Germinal center (tissue), 1 donor: ENCODE measurements at places on chromosomes 3 and 15.

GRCh38 chr15:45529613-45530012, 7.1 kb upstream of the SLC30A4 start:
- no peak for DNase-seq

GRCh38 chr3:189806171-189806951, 175.2 kb downstream of the TP63 start:
- DNase-seq, result no peak

DNA sequence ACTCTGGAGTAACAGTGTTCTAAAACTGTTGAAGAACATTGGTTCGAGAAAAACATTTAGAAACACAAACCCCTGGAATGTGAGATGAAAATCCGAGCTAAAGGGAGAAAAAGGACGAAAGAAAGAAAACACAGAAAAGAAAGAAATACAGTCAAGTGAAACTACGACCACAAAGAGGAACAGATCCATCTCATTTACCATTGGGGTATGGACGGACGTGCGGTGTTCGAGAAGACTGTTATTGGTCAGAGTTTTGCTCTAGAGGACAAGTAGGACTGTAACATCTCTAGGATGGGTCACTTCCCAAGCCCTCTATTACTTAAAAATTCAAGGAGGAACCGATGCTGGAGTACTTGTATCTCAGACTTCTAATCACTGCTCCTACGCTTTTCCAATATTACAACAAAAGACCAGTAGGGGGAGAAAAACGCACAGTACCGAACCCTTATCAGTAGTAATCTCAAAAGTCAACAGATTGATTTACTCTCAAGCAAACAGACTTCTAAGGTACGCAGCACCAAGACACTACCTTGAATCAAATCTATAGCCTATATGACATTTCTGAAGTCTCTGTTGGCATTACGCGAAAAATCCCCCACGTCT, 1.1 kb upstream of the PIK3CA start:
- peak; percentile 69 for DNase-seq

DNA sequence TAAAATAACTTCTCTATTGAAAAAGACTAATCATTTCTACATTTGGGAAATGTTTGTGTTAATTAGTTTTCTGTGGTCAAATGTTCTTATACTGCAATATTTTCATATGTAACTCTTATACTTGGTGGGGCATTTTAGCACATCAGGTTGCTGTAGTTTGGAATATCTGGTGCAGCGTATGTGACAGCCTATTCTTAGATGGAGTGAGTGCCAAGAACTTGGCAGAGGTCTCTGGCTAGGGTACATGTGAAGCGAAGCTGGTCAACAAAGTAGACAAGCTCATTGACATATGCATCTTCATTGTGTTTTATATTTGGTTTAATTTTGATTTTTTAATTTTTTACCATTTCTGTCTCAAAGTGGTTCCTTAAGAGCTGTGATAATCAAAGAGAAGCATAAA, 53.2 kb downstream of the CHAC1 start:
- DNase-seq, result no peak

DNA sequence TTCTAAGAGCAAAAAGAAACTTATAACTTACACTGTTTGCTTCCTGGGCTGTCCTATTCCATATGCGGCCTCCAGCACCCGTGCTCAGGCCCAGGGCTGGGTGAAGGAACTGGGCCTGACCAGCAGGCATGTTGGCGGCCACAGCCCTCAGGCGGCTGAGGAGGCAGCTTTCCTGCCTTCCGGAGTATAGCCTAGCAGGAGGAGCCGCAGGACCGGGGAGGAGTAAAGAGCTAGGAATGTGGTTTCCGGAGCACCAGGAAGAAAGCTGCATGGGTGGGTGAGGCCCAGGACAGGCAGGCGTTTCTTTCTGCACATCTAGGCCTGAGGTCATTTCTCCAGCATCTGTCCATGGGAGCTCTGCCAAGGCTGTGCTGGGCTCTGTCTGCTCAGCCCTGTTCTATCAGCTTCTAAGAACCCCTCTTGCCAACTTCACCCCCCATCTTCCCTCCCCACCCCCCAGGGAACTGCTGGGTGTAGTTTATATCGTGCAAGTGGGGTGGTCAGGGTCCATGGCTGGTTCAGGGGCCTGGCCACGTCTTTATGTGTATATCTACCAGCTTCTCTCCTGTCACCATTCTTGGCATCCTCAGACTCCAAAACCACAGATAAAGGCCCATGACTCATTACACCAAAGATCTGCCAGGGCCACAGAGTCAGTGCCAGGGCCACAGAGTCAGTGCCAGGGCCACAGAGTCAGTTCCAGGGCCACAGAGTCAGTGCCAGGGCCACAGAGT, 7.8 kb upstream of the KIF7 start:
- DNase-seq, result no peak

DNA sequence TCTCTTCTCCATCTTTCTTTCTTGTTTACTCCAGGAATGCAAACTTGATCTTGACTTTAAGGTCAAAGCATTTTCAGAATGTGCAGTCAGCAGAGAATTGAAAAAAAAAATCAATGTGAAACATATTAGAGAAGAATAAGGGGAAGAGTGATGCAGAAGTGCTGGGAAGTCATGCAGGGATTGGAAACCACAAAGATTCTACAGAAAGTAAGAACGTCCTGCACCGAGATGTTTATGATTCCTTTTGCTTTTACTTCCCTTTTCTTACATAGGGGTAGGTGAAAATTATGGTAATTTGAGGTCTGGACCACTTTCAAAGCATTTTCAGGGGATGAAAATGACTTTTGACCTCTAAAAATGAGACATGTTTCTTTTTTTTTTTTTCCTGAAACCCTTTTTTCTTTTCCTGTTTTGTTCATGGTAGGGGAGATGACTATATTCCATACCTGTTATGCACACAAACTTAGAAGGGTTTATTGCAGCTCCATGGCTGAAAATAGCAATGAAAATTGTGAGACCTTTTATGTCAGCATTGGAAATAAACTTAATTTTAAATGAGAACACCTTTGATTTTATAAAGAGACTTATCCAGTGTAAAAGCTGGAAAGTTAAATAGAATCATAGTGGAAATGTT, 623.5 kb upstream of the TBL1XR1 start:
- DNase-seq, result peak; percentile 6

DNA sequence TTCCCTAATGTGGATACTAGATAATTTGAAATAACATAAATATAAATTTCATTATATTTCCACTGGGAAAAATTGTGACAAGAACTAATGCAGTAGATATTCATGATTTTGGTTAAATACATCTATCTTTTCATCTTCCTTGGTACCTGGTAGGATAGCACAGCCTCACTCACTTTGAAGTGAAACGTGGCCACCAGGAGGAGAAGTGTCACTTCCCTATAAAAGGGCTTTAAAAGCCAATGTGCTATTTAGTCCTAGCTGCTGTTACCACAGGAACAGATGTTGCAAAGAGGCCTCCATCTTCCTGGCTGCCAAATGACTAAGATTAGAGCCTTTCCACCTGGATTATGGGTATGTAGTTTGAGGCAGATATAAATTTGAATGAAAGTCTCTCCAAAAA, 140.0 kb downstream of the PLOD2 start:
- DNase-seq, result no peak

DNA sequence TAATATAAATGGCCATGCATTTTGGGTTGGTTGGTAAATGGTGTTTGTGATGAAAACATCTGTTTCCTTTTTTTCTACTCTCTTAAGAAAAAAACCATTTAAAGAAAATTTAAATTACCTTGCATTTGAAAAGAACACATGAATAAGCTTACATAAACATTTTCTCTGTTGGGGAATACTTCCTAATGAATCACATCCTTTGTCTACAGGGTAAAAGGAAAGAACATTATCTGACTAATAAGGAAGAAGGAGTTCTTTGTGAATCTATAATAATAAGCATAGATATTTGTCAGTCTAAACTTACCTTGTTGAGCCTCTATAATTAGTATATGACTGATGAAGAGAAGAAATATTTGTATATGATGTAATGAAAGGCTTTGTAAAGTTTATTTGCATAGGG, 254.1 kb upstream of the ZNF717 start:
- no peak for DNase-seq

- DNase-seq, result no peak
Observed at GRCh38 chr3:106985721-106986120, 391.5 kb upstream of the CCDC54 start.

DNA sequence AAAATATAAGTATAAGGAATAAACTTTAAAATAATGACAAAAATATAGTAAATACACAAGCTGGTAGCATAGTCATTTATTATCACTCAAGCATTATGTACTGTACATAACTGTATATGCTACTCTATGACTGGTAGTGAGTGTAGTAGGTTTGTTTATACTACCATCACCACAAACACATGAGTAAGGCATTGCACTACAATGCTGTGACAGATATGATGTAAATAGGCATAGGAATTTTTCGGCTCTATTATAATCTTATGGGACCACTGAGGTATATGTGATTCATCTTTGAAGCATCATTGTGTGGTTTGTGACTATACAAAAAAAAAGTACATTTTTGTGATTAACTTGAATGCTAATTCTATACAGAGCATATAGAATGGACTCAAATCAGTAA, 35.3 kb upstream of the FBN1 start:
- no peak for DNase-seq

DNA sequence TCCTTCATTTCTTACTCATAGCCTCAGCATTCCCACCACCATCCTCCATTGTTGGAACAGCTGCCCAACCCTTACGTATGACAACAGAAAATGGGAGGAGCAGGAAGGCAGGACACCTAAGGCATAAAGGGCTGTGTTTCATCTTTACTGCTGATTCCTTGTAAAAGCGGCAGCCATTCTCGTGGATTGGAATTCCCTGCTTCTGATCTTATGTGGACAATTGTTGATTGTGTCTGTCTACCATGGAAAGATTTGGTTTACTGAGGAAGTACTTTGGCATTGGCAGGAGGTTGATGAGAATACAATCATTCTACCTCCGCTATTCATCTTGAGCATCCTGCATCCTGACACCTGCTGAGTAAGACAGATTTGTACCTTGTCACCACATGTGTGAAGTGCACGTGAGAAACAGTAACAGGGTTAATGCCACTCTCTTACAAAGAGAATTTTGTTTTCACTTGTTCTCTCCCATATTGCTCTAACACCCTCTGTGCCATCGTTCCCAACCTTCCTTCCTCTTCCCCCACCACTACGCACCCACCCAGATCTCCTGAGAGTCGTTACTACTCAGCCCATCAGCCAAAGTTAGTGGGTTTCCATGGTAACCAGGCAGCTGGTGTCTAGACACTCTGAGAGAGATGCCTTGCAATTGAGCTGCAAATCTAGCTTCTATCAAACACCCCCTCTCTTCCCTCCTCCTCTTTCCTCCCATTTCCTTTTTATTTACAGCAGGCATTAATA, 75.7 kb downstream of the GAP43 start:
- no peak for DNase-seq

- no peak for DNase-seq
Observed at GRCh38 chr3:141754032-141754431, 9.2 kb upstream of the GRK7 start.

DNA sequence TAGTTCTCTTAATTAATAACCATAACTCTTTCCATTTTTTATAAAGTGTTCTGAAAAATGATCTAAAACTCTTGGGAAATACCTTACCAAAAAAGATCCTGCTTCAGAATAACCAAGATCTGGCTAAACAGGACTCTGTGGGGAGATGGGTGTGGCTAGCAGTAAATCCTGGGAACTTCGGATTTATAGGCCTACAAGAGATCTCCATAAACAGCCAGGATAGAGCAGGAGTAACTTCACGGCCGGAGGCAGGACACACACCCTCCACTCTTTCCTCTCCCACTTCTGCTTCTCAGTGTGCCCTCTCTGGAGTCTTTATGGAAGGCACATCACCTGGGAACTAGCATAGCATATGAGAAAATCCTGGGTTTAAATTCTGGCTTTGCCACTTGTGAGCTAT, 309.4 kb upstream of the SOX2 start:
- DNase-seq, result no peak

GRCh38 chr3:114834175-114834940, 312.7 kb downstream of the ZBTB20 start:
- DNase-seq, result no peak

DNA sequence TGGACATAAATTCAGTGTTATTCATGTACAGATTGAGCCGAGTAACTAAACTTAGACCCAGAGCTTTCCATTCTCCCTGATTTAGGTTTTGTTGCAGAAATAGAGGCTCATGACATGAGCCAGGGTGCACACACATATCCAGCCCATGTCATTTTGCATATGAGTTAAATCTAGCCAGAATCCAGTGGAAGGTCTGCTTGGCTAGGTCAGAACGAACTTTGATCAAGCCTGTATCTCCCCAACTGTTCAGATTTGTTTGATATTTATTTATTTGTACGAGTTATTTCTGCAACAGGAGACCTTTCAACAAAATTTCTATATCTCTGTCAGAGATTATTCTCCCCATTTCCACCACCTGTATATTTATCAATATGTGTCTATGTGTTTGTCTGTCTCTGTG, 247.5 kb upstream of the THBS1 start:
- no peak for DNase-seq

GRCh38 chr3:12941495-12942023, 100.2 kb upstream of the RPL32 start:
- DNase-seq, result no peak

DNA sequence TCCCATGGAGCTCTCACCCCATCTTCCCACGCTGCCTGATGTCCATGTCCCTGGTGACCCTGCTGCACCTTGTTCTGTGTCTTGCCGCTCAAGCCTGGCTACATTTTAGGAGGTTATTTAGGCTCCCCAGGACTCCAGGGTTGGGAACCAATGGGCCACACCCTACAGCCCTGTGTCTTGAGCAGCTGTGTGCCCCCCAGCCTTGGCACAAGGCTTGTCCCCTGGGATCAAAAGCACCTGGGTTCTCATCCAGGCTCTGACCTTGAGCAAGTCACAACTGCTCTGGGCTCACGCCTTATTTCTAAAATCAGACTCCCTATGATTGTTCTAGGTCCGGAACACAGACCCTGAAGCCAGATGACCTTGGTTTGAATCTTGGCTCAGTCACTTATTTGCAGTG, 14.1 kb downstream of the SPSB4 start:
- no peak for DNase-seq
